GM13976 (cell line): ENCODE measurements at places on chromosomes 1 and 21.

DNA sequence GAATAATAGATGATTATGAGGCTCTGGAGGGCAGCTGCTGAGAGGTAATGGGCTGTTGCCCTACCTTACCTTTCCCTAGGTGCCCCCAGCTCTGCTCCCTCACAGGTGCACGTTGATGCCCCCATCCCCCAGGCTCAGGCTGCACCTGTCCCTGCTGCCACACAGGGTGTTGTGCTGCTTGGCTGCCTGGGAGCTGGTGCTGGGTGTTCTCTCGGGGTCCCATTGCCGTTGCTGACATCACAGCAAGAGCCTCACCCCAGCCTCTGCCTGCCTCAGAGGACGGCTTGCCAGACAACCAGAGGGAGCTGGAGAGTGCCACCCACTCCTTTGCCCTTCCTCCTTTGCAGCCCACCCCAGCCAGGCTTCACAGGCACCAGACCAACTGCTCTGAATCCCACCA lies 31.4 kb upstream of the DMBX1 start:
- no peak for DNase-seq

DNA sequence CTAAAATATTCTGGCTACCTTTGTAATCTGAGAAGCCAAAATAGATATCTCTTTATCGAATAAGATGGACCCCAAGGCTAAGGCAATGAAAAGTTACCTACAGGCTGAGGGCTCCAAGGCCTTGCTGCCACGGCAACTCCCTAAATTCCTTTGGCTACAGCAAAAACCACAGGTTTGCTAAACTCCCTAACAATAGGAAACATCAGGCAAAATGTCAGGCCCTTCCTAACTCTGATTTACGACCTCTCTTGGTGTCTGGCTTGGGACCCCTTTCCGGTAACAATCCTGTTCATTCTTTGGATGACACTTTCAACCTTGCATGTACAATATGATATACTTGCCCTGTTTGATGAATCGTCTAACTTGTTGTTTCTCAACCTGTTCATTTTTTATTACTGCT lies 11.3 kb upstream of the OR2T8 start:
- DNase-seq: no peak

GRCh38 chr1:234582186-234582585 lies 27.8 kb downstream of the IRF2BP2 start:
- DNase-seq: no peak

- no peak for DNase-seq
These were observed 55.2 kb upstream of the NADK start for GRCh38 chr1:1833456-1833855.

DNA sequence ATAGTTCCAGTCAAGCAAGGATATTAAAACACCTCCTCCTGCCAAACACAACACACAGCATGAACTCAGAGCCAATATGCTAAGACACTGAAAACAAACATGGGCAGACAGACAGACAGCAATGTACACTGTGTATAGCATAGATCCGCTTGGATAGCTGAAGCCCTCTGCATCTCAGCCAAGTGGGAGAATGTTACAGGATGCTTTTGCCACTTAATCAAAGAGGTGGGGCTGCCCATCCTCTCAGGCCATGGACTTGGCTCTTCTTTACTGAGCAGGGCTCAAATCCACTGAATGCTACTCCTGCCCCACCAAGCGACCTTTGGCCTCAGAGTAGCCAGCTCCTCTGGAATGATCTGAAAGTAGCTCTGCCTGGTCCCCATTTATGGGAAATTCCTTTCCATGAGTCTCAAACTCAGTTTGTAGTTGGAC lies 64.7 kb upstream of the NGF start:
- no peak for DNase-seq

- DNase-seq: no peak
These were observed 8.7 kb upstream of the SMG7 start for GRCh38 chr1:183463566-183463965.

GRCh38 chr1:163897412-163898155 lies 575.8 kb downstream of the NUF2 start:
- DNase-seq: no peak

DNA sequence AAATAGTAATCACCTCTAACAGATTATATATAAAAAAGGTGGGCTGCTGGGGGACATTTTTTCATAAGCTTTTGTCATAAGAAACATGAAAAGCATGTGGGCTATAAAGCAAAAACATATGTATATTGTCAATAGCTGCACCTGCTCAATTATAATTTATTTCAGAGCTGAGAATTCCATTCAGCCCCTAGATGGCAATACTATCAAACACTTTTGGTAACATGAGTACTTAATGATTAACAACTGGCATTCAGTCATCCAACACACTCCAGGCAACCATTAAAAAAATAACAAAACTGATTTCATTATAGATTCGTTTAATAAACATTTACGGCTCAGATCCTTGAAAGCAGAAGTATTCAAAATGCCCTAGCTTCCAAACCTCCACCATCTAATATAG lies 115.1 kb downstream of the KCTD3 start:
- DNase-seq: no peak

DNA sequence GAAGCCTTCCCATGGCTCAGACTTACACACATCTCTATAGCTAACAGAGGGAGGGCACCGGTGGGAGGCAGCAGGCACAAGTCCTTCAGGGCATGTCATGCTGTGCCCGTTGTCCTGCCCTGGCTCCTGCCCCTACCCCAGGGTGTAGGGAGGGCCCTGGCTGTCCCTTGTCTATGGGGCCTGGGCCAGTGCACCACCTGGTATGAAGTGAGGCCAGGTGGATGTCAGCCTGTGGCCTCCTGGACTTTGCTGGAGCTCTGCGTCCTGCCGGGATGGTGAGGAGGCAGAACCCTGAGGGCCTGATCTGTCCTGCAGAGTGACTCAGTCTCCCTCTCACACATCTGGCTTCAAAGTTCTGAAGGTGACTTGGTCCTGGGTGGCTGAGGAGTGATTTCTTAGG lies 47.3 kb upstream of the GPR37L1 start:
- no peak for DNase-seq

DNA sequence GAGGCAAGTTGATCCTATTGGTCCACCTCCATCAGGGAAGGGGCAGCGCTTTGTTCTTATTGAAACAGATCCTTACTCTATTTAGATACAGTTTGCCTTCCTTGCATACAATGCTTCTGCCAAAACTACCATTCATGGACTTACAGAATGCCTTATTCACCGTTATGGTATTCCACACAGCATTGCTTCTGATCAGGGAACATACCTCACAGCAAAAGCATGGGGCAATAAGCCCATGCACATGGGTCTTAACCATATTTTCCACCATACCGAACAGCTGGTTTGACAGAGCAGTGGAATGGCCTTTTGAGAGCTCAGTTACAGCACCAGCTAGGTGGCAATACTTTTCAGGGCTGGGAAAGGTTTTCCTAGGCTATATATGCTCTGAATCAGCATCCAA lies 544.8 kb upstream of the ADGRL4 start:
- DNase-seq: no peak

GRCh38 chr1:1625404-1625775 lies 6.6 kb upstream of the MMP23B start:
- DNase-seq: no peak
